ENCODE measurements at places on chromosomes 12 and 14. TPM values are rescaled to one million over a fixed set of nuclear protein-coding genes. Genes with fewer than 3 reads are reported as not detected.

Gene TRMT61A
- total RNA-seq = 8.8 TPM

DNA sequence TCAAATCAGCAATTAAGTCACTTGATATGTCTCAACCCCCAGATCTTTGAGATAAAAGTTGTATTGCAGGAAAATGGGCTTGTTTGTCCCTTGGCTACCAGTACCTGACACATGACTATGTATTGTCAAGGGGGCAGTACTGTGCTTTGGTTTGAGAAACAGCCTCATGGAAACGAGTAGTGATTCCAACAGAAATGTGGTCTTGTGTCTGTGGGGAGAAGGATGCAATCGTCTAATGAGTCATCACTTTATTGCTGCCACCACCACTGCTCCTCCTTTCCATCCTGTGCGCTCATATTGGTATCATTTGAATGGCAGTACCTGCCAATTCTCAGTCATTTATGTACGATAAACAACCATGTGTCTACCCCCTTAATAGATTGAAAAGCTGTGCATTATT is 72.8 kb upstream of the ARHGAP5 start:
- DNase-seq = no peak
- H3K4me3 ChIP-seq = no peak overlapping the region

Gene CLECL1
- total RNA-seq = 1.1 TPM

DNA sequence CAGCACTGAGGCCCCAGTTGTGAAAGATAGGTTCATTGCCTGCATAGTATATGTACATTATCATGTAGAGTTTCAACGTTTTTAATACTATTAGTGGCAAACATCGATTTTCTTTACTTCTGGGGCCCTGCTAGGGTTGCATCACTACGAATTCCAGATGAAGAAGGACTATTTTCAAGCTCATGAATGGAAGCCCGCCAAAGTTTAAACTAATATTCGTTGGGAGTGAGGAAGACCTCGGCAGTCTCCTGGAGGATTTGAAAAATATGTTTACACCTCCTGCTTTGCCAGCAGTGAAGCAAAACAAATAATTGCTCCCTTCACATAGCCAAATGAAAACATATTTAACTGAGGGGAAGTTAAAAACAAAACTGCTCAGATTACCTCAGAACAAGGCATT is 672.9 kb upstream of the NOVA1 start:
- no peaks in the 10 kb centered on the region for H3K36me3 ChIP-seq
- DNase-seq = no peak
- H3K27ac ChIP-seq = no peak overlapping the region
- no peaks in the 10 kb centered on the region for H3K4me1 ChIP-seq
- no peak overlapping the region for H3K4me3 ChIP-seq

Gene SLC6A15
- total RNA-seq = 9.9 TPM

- no peaks in the 10 kb centered on the region for H3K36me3 ChIP-seq
- no peak for DNase-seq
- no peaks in the 10 kb centered on the region for H3K27me3 ChIP-seq
- H3K4me3 ChIP-seq = no peak overlapping the region
- H3K4me1 ChIP-seq = no peaks in the 10 kb centered on the region
Observed at GRCh38 chr14:51806026-51807023, 54.1 kb upstream of the GNG2 start.

Gene FAM222A
- 9.3 TPM for total RNA-seq

GRCh38 chr14:24944800-24945199 is 105.1 kb downstream of the STXBP6 start:
- H3K36me3 ChIP-seq = no peaks in the 10 kb centered on the region
- H3K27ac ChIP-seq = peak overlapping the region; percentile 36
- H3K4me3 ChIP-seq = no peak overlapping the region
- H3K27me3 ChIP-seq = peaks cover 26% of the 10 kb centered on the region

Gene POTEM
- not detected for total RNA-seq

- no peaks in the 10 kb centered on the region for H3K36me3 ChIP-seq
- peaks cover 6% of the 10 kb centered on the region for H3K4me1 ChIP-seq
- no peak overlapping the region for H3K4me3 ChIP-seq
- H3K27ac ChIP-seq = no peak overlapping the region
- DNase-seq = no peak
Observed at GRCh38 chr12:104468371-104468770, 11.6 kb downstream of the CHST11 start.

DNA sequence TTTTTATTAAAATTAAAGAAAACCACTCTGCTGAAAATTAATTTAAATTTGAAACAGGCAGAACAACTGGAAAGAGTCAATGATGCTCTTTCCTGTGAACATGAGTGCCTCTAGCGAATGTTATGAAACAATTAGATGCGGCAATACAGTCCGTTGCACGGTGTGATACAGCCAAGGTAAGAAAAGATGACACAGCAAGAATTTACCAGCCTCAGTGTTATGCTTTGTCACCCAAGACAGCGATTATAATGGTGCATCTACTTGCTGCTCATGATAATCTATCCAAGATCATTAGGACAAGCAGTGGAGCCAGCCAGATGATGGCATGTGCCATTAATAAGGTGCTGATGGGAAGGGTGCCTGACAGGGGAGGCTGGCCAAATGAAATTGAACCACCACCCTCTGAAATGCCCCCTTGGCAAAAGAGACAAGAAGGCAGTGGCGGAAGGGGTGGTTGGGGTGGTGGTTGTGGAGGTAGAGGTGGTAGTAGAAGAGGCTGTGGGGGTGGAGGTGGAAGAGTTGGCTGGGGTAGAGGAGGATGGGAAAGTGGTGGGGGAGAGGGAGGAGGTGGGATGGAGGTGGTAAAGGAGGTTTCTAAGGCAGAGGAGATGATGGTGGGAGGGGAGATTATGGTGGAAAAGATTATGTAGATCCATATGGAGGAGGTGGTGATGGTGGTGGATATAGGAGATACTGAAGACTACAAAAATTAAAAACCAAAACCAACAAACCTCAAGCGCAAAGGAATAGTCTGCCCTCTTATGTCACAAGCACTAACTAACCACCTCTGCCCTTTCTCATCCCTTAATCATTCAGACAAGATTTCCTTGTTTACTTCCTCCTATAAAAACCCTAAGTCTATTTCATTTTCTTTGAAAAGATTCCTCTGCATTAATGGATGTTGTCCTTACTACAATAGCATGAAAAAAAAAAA is 4.0 kb upstream of the RESF1 start:
- no peaks in the 10 kb centered on the region for H3K27me3 ChIP-seq
- H3K4me3 ChIP-seq = no peak overlapping the region
- no peaks in the 10 kb centered on the region for H3K4me1 ChIP-seq
- DNase-seq = no peak
- H3K36me3 ChIP-seq = no peaks in the 10 kb centered on the region

- no peak for DNase-seq
- peak overlapping the region; percentile 99 for H3K27ac ChIP-seq
- no peaks in the 10 kb centered on the region for H3K36me3 ChIP-seq
- H3K27me3 ChIP-seq = no peaks in the 10 kb centered on the region
- H3K4me3 ChIP-seq = no peak overlapping the region
- H3K4me1 ChIP-seq = peaks cover 91% of the 10 kb centered on the region
Observed at GRCh38 chr12:6275928-6276887, 34.3 kb upstream of the PLEKHG6 start.

Gene CCDC60
- total RNA-seq = 2.9 TPM

DNA sequence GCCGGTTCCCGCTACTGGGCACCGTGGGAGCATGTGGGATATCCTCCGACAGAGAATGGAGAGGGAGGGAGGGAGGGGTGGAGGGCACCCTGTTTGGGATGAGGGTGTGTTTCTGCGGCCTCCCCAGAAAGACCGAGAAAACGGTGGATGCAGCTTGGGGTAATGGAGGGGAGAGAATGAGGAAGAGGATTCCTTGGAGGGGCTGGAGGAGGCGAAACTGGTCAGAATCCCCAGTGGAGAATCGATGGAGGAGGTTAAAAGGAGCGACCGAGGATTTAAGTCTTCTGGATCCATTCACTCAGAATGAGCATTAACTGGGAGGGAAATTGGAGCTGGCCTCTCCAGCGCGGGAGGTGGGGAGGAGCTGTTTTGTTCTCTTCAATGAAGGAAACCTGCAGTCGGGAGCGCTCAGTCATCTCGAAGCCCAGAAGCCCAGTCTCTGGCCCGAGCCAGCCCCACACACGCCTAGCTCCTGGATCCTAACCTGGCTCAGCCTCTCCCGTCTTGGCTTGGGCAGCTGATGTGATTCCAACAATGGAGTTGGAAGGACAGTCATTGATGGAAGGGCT is 581 bp downstream of the ARG2 start:
- H3K27ac ChIP-seq = peak overlapping the region; percentile 83
- peak overlapping the region; percentile 61 for H3K4me3 ChIP-seq
- no peaks in the 10 kb centered on the region for H3K27me3 ChIP-seq
- no peak for DNase-seq
- H3K36me3 ChIP-seq = no peaks in the 10 kb centered on the region

GRCh38 chr14:33932576-33933345 is 18.1 kb downstream of the EGLN3 start:
- no peak overlapping the region for H3K27ac ChIP-seq
- no peaks in the 10 kb centered on the region for H3K27me3 ChIP-seq
- no peak for DNase-seq
- H3K36me3 ChIP-seq = peaks cover 18% of the 10 kb centered on the region

GRCh38 chr12:116074686-116075085 is 202.8 kb downstream of the MED13L start:
- H3K4me1 ChIP-seq = no peaks in the 10 kb centered on the region
- no peaks in the 10 kb centered on the region for H3K36me3 ChIP-seq
- H3K27ac ChIP-seq = no peak overlapping the region

Gene CD4
- total RNA-seq = 1.6 TPM

- no peaks in the 10 kb centered on the region for H3K27me3 ChIP-seq
- H3K4me3 ChIP-seq = no peak overlapping the region
- H3K27ac ChIP-seq = no peak overlapping the region
- DNase-seq = no peak
- no peaks in the 10 kb centered on the region for H3K36me3 ChIP-seq
Observed at GRCh38 chr12:90959032-90959431, 4.1 kb upstream of the CCER1 start.

DNA sequence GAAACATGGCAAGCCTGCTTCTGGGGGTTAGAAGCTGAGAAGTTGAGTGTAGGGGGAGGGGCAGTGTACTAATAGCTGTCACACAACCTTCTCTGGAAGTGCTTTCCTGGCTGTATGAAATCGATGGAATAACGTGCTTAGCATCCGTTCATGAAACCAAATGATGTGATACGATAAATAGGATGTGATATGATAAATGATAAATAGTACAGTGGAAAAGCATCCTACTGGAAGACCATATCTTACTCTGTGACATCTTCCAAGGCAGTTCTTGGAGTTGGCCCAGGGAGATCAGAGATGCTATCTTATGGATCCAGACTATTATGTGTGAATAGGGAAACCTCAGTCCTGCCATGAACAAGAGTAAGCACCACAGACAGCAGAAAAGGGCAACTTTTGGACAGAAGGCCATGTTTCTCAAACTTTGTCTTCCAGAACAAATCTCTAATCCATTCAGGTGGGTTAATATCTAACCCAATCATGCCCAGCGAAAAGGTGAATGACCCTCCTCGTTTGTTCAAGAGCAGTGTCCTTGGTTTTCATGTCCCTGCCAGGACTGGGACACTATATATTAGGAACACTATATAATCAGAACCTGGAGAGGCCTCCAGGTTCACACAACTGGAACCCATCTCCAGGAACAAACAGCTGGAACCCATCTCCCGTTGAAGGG is at the start of gene ANG:
TSS of gene ANG (plus strand) at position 598 of the 673 bp plus-strand sequence. CDS start 4,801 bp downstream, outside the sequence.
- no peak within 1 kb of the TSS for H3K4me3 ChIP-seq
- peaks cover 12% of the 10 kb centered on the region for H3K4me1 ChIP-seq
- H3K27me3 ChIP-seq = no peaks in the 10 kb centered on the region

GRCh38 chr14:22813145-22813544 is 2.1 kb downstream of the SLC7A7 start:
- no peaks in the 10 kb centered on the region for H3K36me3 ChIP-seq
- no peak overlapping the region for H3K4me3 ChIP-seq
- H3K27me3 ChIP-seq = no peaks in the 10 kb centered on the region
- H3K4me1 ChIP-seq = peaks cover 8% of the 10 kb centered on the region
- no peak overlapping the region for H3K27ac ChIP-seq

DNA sequence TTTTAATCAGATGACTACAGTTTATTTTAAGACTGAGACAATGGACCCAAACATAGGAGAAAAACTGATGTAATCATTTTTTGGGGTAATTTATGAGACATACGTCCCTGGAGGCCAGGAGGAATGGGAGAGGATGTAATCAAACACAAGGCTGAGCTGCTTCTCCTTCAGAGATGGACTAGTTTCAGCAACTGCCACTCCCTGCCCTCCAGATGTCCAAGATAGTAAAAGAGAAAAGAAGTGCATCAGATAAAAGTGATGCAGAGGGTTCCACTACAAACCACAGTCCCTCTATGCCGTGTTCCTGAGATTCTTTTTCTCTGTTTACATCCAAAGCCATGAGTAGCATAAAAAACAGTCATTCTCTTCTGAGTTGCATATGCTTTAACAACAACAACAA is 101.1 kb downstream of the DACT1 start:
- peaks cover 4% of the 10 kb centered on the region for H3K4me1 ChIP-seq
- no peak overlapping the region for H3K27ac ChIP-seq
- no peak overlapping the region for H3K4me3 ChIP-seq
- no peak for DNase-seq
- H3K27me3 ChIP-seq = no peaks in the 10 kb centered on the region
- H3K36me3 ChIP-seq = no peaks in the 10 kb centered on the region

Gene FSCB
- not detected for total RNA-seq

Gene AMN
- total RNA-seq = 15.9 TPM

Measured in esophagus squamous epithelium (tissue), 5 donors.